ENCODE measurements at places on chromosomes 3 and 15. TPM values are rescaled to one million over a fixed set of nuclear protein-coding genes. Genes with fewer than 3 reads are reported as not detected.

GRCh38 chr15:90160781-90161727 is 40.1 kb upstream of the SEMA4B start:
- no peak for DNase-seq
- H3K36me3 ChIP-seq = no peaks in the 10 kb centered on the region
- no peak overlapping the region for H3K27ac ChIP-seq
- peaks cover 15% of the 10 kb centered on the region for H3K27me3 ChIP-seq
- H3K4me1 ChIP-seq = peaks cover 40% of the 10 kb centered on the region

DNA sequence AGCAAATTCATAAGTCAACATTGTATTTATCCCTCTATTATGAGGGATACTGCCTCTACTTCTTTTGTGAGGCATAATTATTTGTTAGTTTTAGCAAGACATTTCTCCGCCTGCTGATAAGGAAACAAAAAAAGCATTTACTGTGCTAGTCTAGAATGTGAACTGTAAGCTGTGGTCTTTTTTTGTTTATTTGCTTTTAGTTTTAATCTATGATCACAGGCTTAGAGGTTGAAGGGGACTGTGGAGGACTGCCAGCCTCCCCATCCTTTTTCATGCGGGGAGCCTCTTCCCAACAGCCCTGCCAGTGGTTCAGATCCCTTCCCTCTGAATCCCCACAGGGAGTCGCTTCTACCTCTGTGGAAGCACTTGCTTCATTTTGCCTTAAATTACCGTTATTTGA is 331.0 kb upstream of the ROPN1 start:
- H3K4me3 ChIP-seq = no peak overlapping the region
- no peak for DNase-seq
- H3K36me3 ChIP-seq = no peaks in the 10 kb centered on the region
- no peak overlapping the region for H3K27ac ChIP-seq

GRCh38 chr3:38657369-38657768 is 7.9 kb upstream of the SCN5A start:
- H3K4me1 ChIP-seq = peaks cover 12% of the 10 kb centered on the region
- no peaks in the 10 kb centered on the region for H3K36me3 ChIP-seq
- DNase-seq = no peak

GRCh38 chr3:126261037-126261436 is 80.7 kb upstream of the ALDH1L1 start:
- peaks cover 21% of the 10 kb centered on the region for H3K4me1 ChIP-seq
- peak overlapping the region; percentile 75 for H3K27ac ChIP-seq
- H3K36me3 ChIP-seq = peaks cover 2% of the 10 kb centered on the region
- peak overlapping the region; percentile 8 for H3K4me3 ChIP-seq

DNA sequence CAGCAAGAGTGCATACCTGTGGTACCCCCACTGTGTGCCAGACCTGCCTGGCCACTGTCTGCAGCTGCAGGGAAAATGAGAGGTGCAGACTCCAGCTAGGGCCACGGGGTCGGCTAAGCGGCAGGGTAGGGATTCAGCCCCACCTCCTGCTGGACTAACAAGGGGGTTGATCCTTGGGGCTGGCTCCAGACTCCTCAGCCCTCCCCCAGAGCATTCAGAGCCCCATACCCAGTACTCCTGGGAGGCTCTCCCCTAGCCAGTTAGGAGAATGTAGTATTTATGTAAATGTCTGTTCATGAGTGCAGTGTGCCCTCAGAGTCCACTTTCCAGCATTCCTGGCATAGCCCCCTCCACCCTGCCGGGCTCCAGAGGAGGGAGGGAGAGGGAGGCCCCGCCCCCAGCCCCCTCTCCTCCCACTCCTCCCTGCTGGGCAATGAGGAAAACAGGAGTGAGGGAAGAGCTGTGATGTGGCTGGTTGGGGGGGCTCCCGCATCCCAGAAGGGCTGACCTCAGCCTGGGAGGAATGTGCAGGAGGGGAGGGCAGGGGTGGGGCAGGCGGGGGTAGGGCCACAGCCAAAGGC is 4.5 kb upstream of the SEMA3B start:
- no peak for DNase-seq
- H3K27ac ChIP-seq = no peak overlapping the region
- no peaks in the 10 kb centered on the region for H3K36me3 ChIP-seq
- H3K27me3 ChIP-seq = peaks cover 24% of the 10 kb centered on the region
- H3K4me1 ChIP-seq = peaks cover 5% of the 10 kb centered on the region

- no peak overlapping the region for H3K4me3 ChIP-seq
- no peak for DNase-seq
- H3K4me1 ChIP-seq = peaks cover 4% of the 10 kb centered on the region
- peaks cover 5% of the 10 kb centered on the region for H3K27me3 ChIP-seq
- H3K27ac ChIP-seq = no peak overlapping the region
Measured at GRCh38 chr15:69388260-69388705, 25.9 kb upstream of the KIF23 start.

GRCh38 chr3:140712301-140712700 is 34.4 kb downstream of the TRIM42 start:
- no peak for DNase-seq
- no peaks in the 10 kb centered on the region for H3K4me1 ChIP-seq
- H3K27ac ChIP-seq = no peak overlapping the region
- no peak overlapping the region for H3K4me3 ChIP-seq
- H3K27me3 ChIP-seq = no peaks in the 10 kb centered on the region

Gene CDV3
- 261 TPM for total RNA-seq

Gene TRA2B
- total RNA-seq = 233 TPM

Data from activated T-cell treated with anti-CD3 and anti-CD28 coated beads, Interleukin-2, amount 50 U/mL, for 72 hours (primary cell).